Stimulated activated naive CD4-positive, alpha-beta T cell treated with Interleukin-2 at 50 U/mL for 16 hours (primary cell): ENCODE measurements at places on chromosomes 16 and 17.

GRCh38 chr16:35352431-35352830 is 1893.0 kb downstream of the TP53TG3F start:
- no peak for DNase-seq

DNA sequence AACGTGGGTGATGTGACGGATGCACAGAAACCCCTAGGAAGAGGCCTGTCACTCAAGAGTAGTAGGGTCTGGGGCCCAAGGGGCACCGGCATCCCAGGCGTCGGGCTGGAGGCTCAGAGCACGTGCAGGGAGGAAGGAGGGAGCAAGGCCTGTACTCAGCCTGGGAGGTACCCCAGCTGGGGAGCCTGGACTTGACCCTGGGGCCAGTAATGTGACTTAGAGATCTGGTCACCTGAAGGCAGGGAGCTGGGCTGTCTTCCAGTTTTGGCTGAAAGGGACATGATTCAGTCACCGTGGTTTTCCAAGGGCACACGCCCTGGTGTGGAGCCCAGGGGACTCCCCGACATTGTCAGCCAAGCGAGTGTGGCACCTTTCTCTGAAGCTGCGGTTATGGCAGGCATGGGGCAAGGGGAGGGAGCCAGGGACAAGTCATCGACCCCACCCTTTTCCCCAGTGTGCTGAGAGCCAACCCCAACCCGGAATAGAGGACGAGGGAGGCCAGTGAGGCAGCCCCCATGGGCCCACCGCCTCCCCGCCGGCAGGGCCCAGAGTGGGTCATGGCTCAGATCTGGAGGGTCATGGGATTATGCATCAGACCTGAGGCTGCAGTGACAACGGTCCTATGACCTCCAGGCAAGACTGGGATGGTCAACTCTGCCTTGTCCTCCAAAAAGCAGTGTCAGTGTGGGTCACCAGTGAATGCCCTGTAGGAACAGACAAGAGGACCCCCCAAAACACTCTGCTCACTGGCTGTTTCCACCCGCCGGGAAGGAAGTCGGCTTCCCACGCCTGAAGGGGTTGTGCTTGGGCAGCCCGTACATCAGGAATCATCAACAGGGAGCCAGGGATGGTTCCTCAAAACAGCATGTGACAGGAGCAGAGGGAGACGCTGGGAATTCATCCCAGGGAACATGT is 41.9 kb downstream of the MEAK7 start:
- no peak for DNase-seq

DNA sequence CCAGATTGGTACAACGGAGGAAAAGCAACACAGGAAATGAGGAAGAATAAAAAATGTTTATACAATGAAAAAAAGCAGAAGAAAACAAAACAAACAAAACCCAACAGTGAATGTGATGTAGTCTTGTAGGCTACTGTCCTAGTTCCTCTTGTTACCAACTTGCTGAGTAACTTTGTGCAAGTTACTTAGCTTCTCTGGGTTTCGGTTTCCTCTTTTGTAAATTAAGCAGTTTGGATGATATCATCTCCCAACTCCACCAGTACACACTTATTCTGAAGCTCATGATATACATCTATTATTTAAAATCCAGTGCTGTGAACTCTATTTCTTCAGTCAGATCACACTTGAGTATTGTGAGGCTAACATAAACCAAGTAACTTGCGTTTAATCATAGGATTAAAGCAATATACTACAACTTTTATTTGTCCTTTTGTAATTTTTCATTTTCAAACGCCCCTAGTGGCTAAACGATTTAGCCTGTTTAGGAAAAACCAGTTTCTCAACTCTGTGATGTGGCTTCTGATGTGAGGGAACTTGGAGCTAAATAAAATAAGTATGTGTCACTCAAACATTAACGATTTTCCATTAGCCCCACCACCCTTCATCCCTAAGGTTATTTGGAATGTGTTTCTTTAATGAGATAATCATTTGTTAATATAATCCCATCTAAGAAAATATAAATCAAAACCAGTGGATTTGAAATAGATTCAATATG is 1.4 kb upstream of the UNK start:
- DNase-seq, result no peak

DNA sequence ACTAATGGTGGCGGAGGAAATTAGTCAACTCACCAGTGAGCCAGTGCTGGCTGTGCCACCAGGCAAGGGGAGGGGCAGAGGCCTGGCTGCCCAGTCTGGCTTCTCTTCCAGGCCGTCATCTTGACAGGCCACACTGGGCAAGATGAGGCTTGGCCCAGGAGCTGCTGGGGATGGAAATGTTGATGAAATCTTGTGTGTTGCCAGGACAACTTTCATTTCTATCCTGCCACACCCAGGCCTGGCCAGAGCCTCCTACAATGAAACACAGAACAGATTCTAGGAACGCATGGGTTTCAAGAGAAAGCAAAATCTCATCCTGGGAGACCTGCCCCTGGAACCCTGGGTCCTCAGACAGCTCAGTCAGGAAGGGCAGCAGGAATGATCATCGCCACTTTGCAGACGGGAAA is 9.3 kb downstream of the HEXIM2 start:
- no peak for DNase-seq

DNA sequence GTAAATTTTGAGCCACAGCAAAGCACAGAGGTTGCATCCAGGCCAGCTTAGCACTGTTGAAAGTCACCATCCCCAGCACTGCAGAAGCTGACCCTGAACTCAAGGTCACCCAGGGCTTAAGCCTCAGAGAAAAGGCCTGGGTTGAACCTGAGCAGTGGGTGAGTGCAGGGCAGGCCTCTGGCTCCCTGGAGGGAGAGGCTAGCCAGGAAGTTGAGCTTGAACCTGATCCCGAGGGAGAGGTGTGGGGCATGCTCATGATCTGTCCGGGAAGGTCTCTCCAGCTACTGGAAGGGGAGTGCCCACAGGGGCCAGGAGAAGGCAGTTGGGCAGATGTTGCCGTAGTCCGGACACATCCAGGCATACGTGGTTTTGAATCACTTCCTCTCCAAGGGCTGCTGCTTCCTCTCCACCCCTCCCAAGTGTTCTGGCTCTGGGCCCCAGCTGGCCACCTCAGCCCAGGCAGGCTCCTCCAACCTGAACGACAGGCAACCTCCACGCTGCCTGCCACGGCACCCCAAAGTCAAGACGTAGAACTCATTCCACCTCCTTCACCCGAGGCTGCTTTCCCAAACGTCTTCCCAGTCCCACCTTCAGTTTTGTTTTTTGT is 18.4 kb downstream of the CARHSP1 start:
- no peak for DNase-seq

GRCh38 chr16:27165576-27165975 is 37.8 kb upstream of the KDM8 start:
- no peak for DNase-seq

GRCh38 chr17:48510761-48511604 is 19.8 kb downstream of the HOXB1 start:
- peak; percentile 22 for DNase-seq

DNA sequence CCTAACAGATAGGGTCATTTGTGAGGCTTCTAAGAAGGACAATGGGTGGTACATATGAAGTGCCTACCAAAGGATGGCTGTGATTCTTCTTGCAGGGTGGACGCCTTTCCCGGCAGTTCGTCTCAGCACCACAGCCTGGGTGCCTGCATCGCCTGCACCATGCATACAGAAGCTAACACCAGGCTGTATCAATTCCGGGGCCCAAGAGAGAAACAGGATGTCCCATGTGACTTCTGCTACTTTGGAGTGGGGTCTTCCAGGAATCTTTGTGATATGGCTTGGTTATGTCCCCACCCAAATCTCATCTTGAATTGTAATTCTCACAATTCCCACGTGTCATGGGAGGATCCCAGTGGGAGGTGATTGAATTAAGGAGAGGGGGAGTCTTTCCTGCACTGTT is 251.6 kb upstream of the TNRC6C start:
- no peak for DNase-seq
